ENCODE measurements at places on chromosomes 3 and 15. TPM values are rescaled to one million over a fixed set of nuclear protein-coding genes. Genes with fewer than 3 reads are reported as not detected.

- no peak for DNase-seq
- H3K36me3 ChIP-seq, result no peaks in the 10 kb centered on the region
- no peak overlapping the region for H3K27ac ChIP-seq
- peaks cover 12% of the 10 kb centered on the region for H3K27me3 ChIP-seq
Measured at GRCh38 chr3:186281176-186281575, 80.9 kb downstream of the DGKG start.

GRCh38 chr3:17039594-17039993, 154.8 kb downstream of the PLCL2 start:
- no peaks in the 10 kb centered on the region for H3K27me3 ChIP-seq
- DNase-seq, result no peak
- H3K4me1 ChIP-seq, result peaks cover 50% of the 10 kb centered on the region
- peaks cover 22% of the 10 kb centered on the region for H3K36me3 ChIP-seq
- H3K4me3 ChIP-seq, result no peak overlapping the region

GRCh38 chr3:41222501-41222900, 23.2 kb downstream of the CTNNB1 start:
- no peaks in the 10 kb centered on the region for H3K27me3 ChIP-seq
- H3K4me3 ChIP-seq, result no peak overlapping the region
- peak overlapping the region; percentile 30 for H3K27ac ChIP-seq
- no peak for DNase-seq
- peaks cover 59% of the 10 kb centered on the region for H3K4me1 ChIP-seq
- H3K36me3 ChIP-seq, result peaks cover 45% of the 10 kb centered on the region

The LMOD3 gene
- not detected for total RNA-seq

The KNG1 gene
- not detected for total RNA-seq

The CLDN1 gene
- 0.58 TPM for total RNA-seq
